Upper lobe of right lung (tissue), 1 donor: ENCODE measurements at places on chromosomes 7 and 10.

GRCh38 chr7:101936611-101937231 lies 119.3 kb downstream of the CUX1 start:
- H3K27me3 ChIP-seq, result no peaks in the 10 kb centered on the region
- H3K36me3 ChIP-seq, result no peaks in the 10 kb centered on the region
- no peak overlapping the region for H3K27ac ChIP-seq
- peak overlapping the region; percentile 27 for H3K4me3 ChIP-seq
- peaks cover 31% of the 10 kb centered on the region for H3K4me1 ChIP-seq

- no peaks in the 10 kb centered on the region for H3K36me3 ChIP-seq
- H3K27me3 ChIP-seq, result no peaks in the 10 kb centered on the region
- no peaks in the 10 kb centered on the region for H3K4me1 ChIP-seq
Measured at GRCh38 chr7:69398986-69399385, 199.3 kb upstream of the AUTS2 start.

GRCh38 chr10:121988361-121989324 lies at the start of gene TACC2:
Gene TACC2, plus strand, starts transcription at chr10:121989163. Its CDS starts 32,819 bp downstream, at chr10:122021982.
- H3K36me3 ChIP-seq, result no peaks in the 10 kb centered on the region
- peak within 1 kb of the TSS; percentile 58 for H3K27ac ChIP-seq
- DNase-seq, result peak; percentile 72
- H3K27me3 ChIP-seq, result no peaks in the 10 kb centered on the region

DNA sequence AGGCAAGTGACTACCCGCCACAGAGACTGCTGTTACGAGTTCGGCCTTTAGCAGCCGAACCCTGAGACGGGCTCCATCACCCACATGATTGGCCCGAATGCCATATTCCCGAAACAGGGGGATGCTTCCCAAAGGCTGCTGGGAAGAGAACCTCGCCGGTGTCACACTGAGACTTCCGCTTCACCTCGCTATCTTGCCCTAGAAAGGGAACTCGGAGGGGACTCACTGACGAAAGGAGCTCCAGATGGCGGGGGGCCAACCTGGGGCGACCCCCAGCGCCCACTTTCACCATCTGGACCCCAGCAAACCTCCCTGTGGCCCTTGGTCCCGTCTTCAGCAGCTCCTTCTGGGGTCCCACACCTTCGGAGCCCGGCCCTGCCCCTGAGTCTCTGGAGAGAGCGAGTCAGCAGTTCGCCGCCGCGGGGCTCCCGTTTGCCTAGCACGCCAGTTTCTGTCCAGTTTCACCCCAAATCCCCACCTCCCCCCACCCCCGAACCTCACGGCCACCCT lies 529 bp downstream of the HPS1 start:
- H3K36me3 ChIP-seq, result peaks cover 31% of the 10 kb centered on the region
- peak overlapping the region; percentile 91 for H3K4me3 ChIP-seq
- H3K27me3 ChIP-seq, result no peaks in the 10 kb centered on the region

- H3K36me3 ChIP-seq, result no peaks in the 10 kb centered on the region
- H3K4me1 ChIP-seq, result no peaks in the 10 kb centered on the region
- H3K27ac ChIP-seq, result no peak overlapping the region
- no peak for DNase-seq
- no peaks in the 10 kb centered on the region for H3K27me3 ChIP-seq
Measured at GRCh38 chr7:69204943-69205342, 393.3 kb upstream of the AUTS2 start.

GRCh38 chr7:63073286-63073685 lies 925.4 kb upstream of the ZNF722 start:
- no peak overlapping the region for H3K27ac ChIP-seq
- no peak for DNase-seq
- no peak overlapping the region for H3K4me3 ChIP-seq
- no peaks in the 10 kb centered on the region for H3K36me3 ChIP-seq
- H3K4me1 ChIP-seq, result no peaks in the 10 kb centered on the region
- no peaks in the 10 kb centered on the region for H3K27me3 ChIP-seq

- no peak overlapping the region for H3K4me3 ChIP-seq
- H3K27me3 ChIP-seq, result no peaks in the 10 kb centered on the region
- H3K4me1 ChIP-seq, result peaks cover 73% of the 10 kb centered on the region
- peak overlapping the region; percentile 61 for H3K27ac ChIP-seq
- peak; percentile 63 for DNase-seq
- H3K36me3 ChIP-seq, result peaks cover 13% of the 10 kb centered on the region
Measured at GRCh38 chr10:80485076-80485945, 31.2 kb downstream of the TSPAN14 start.

- no peaks in the 10 kb centered on the region for H3K4me1 ChIP-seq
- no peak overlapping the region for H3K4me3 ChIP-seq
- H3K27me3 ChIP-seq, result no peaks in the 10 kb centered on the region
Measured at GRCh38 chr7:92602352-92603088, 12.3 kb upstream of the FAM133B start.

DNA sequence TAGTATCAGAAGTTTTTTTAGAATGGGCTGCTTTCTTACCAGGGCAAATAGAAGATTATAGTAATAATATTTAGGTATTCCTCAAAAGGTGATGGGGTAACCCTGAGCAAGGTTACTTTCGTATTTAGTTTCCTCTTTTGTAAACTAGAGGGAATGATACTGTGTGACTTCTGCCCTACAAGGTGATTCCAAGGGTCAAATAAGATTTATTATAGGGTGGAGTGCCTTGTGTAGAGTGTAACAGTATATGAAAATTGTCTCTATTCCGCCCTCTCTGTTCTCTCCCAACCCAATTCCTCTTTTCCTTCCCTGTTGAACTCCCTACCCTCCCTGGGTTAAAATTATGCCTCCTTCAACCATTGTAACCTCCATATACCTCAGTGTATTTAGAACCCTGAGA lies 5.3 kb downstream of the SLC35G1 start:
- no peaks in the 10 kb centered on the region for H3K27me3 ChIP-seq
- no peaks in the 10 kb centered on the region for H3K36me3 ChIP-seq
- peaks cover 9% of the 10 kb centered on the region for H3K4me1 ChIP-seq
- no peak for DNase-seq

DNA sequence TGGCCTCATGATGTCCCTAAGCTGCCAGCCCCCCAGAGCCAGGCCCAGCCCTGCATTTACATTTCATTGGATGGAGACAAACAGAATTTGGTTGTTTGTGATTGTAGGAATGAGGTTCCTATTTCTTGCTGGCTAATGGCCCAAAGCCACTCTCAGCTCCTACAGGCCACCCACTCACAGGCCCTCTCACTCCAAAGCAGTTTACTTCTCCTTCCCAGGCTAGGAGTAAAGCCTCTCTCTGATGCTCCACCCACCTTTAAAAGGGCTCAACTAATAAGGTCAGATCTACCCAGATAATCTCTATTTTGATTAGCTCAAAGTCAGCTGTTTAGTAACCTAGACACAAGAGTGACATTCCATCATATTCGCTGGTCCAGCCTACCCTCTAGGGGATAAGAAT lies 11.2 kb upstream of the CUZD1 start:
- no peaks in the 10 kb centered on the region for H3K27me3 ChIP-seq
- no peak for DNase-seq
- no peak overlapping the region for H3K27ac ChIP-seq
- H3K4me3 ChIP-seq, result no peak overlapping the region
- no peaks in the 10 kb centered on the region for H3K36me3 ChIP-seq
- no peaks in the 10 kb centered on the region for H3K4me1 ChIP-seq

- no peak overlapping the region for H3K4me3 ChIP-seq
- H3K4me1 ChIP-seq, result no peaks in the 10 kb centered on the region
- H3K27ac ChIP-seq, result no peak overlapping the region
- DNase-seq, result no peak
- H3K36me3 ChIP-seq, result no peaks in the 10 kb centered on the region
Measured at GRCh38 chr7:158324397-158325360, 262.9 kb downstream of the PTPRN2 start.

GRCh38 chr10:91032611-91033206 lies 111.8 kb upstream of the ANKRD1 start:
- H3K27ac ChIP-seq, result no peak overlapping the region
- H3K4me3 ChIP-seq, result no peak overlapping the region
- H3K4me1 ChIP-seq, result peaks cover 16% of the 10 kb centered on the region
- H3K27me3 ChIP-seq, result no peaks in the 10 kb centered on the region

GRCh38 chr10:110739811-110740271 lies 95.7 kb downstream of the RBM20 start:
- H3K36me3 ChIP-seq, result no peaks in the 10 kb centered on the region
- H3K27me3 ChIP-seq, result no peaks in the 10 kb centered on the region
- no peak overlapping the region for H3K4me3 ChIP-seq
- no peak for DNase-seq

- no peaks in the 10 kb centered on the region for H3K27me3 ChIP-seq
- no peaks in the 10 kb centered on the region for H3K36me3 ChIP-seq
- H3K4me3 ChIP-seq, result no peak overlapping the region
- no peak for DNase-seq
- no peak overlapping the region for H3K27ac ChIP-seq
Measured at GRCh38 chr7:133807624-133808492, 319.3 kb upstream of the LRGUK start.

DNA sequence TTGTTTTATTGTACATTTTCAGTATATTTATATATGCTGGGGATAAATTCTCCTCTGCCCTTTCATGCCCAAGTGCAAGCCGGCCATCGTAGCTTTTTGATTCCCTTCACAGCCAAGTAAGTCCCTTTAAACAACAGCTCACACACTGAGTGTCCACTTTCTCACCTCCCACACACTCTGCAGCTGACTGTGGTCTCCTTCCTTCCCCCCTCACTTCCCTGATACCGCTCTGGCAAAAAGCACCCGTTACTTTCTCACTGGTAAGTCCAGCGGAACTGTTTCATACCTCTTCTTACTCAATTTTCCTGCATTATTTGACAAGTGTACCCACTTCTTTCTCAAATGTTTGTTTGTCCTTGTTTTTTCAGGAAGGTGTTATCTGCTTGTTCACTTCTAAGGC lies 35.2 kb downstream of the MGAM start:
- no peak for DNase-seq
- H3K27me3 ChIP-seq, result no peaks in the 10 kb centered on the region
- H3K4me1 ChIP-seq, result no peaks in the 10 kb centered on the region
